ENCODE measurements at places on chromosomes 2 and 18. TPM values are rescaled to one million over a fixed set of nuclear protein-coding genes. Genes with fewer than 3 reads are reported as not detected.

DNA sequence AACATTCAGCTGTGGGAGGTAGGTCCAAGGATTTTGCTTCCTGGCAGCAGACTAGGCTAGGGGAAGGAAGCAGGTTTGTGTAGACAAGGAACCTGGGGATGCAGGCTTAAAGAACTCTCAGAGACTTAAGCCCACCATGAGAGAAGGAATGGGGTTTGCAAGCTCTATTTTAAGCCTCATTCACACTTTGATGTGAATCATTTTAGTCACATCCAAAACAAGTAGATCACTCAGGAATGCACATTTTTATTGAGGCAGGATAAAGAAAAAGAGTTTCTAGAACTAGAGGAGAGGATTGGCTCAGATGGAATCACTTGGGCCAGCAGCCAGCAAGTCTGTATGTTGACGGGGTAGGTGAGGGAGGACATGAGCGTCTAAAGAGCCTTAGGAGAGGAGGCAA is 3.3 kb upstream of the NAPG start:
- no peak for DNase-seq

GRCh38 chr2:62486439-62486765 is 19.6 kb downstream of the TMEM17 start:
- DNase-seq: no peak

- DNase-seq: no peak
Measured at GRCh38 chr2:21245565-21245964, 121.8 kb downstream of the TDRD15 start.

- no peak for DNase-seq
Measured at GRCh38 chr2:19806591-19806990, 95.2 kb downstream of the TTC32 start.

Gene APOB
- total RNA-seq: 0.21 TPM

Gene ITPRID2
- 94.5 TPM for total RNA-seq

GRCh38 chr18:48167897-48168253 is 237.4 kb upstream of the SMAD2 start:
- no peak for DNase-seq
